ENCODE measurements at places on chromosomes 6 and 20.

DNA sequence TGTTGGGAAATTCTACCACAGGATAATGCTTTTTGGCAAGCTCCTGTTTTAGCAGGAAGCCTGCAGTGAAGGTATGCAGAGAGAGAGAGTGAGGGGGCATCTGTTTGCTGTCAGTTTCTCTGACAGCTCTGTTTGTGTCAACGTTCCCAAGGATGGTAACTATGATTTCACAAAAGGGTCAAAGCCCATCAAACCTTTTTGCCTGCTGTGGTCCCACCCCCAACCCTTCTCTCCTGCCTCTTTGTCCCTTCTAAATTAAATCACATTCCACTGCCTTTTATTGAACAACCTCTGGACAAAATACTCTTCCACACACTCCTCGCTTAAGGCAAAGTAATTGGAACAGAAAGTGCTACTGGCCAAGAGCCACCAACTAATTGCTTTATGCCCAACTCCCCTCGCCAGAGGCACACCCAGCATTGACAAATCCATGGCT lies 128.3 kb downstream of the TSHZ2 start:
- DNase-seq = no peak

GRCh38 chr20:36399147-36399968 lies 93.2 kb downstream of the DLGAP4 start:
- DNase-seq = no peak

- no peak for DNase-seq
Measured at GRCh38 chr6:110622912-110623578, 146.6 kb upstream of the SLC22A16 start.

DNA sequence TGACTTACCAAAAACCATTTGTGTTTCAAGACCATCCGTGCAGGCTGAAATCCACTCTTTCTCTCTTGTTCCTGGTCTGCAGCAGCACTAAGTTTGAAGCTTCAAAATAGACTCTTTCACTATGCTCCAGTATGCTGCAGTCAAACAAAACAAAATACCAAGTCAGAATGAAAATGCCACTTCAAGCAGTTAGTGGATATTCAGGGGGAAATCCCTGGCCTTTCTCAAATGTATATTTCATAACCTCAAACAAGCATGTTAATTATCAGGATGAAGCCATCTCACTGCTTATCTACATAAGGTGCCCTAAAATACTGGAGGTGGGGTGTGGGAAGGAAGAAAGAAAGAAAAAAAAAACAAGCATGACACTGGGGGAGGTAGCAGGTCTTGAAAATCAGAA lies 103.5 kb downstream of the ATXN1 start:
- DNase-seq = no peak

GRCh38 chr6:138334000-138334399 lies 43.7 kb upstream of the SMIM28 start:
- DNase-seq = no peak

DNA sequence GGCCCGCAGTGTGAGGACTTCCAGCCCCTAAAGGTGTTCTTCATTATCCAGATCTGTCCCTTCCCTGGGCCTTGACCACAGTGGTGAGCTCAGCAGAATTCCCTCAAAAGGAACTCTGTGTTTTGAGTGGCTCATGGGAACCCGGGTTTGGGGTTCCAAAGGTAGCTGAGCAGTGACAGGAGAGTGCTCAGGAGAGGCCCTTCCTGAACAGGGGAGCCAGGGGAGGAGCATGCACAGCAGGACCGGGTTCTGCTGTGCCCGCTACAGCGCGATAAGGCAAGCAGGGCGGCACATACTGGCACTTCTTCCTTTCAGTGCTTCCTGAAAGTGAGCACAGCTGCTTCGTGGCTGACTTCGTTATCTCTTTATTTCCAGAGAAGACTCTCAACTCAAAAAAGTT lies 88.3 kb downstream of the SSR1 start:
- no peak for DNase-seq

- DNase-seq = no peak
Measured at GRCh38 chr6:91087908-91088307, 501.0 kb upstream of the MAP3K7 start.

Data from skeletal muscle cell (primary cell).